ENCODE measurements at places on chromosomes 5 and 9.
A peak's percentile ranks its signal among the peaks of the same experiment; 100 is the strongest.

DNA sequence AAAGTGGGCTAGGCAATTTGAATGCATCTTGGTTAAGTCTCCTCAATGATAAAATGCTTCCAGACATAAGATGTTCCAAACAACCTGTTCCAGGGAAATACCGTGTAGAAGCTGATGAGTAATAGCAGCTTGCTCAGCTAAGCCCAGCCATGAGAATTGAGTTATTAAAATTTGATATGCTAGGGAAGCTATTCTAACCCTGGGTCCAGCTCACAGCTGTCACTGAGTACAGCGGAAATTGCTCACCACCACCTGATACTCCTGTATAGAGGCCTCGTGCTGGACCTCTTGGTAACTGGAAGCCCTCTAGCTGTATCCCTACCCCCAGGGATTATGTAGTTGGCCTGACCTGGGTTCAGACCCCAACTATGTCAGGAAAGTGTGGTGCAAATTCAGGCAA, 521.3 kb upstream of the TRPC7 start:
- no peak for DNase-seq

DNA sequence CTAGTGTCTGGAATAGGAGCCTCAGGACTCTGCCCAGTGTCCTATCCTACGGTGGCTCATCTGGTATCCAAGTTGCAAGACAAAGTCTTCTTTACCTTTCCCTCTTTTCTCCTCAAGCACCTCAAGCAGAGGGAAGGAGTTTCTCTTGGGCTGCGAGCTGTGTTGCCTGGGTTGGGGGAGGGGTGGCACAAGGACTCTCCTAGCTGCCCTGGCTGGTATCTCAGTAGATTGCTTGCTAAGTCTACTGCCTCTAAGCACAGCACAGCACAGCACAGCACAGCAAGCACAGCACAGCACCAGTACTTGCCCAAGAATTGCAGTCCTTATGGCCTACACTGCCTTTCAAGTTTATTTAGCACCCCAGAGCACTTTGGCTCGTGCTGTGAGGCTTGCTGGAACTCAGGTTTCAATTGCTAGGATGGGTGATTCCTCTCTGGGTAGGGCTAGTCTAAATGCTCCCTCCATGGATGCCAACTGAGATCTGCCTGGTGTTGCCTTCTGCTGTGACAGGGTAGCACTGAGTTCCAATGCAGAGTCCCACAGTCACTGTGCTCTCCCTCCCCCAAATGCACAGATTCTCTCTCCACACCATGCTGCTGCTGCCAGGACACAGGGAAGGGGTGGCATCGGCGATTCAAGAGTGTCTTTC, 213.1 kb upstream of the POU5F2 start:
- DNase-seq: no peak

GRCh38 chr9:121294866-121295661, 27.1 kb downstream of the GSN start:
- no peak for DNase-seq

DNA sequence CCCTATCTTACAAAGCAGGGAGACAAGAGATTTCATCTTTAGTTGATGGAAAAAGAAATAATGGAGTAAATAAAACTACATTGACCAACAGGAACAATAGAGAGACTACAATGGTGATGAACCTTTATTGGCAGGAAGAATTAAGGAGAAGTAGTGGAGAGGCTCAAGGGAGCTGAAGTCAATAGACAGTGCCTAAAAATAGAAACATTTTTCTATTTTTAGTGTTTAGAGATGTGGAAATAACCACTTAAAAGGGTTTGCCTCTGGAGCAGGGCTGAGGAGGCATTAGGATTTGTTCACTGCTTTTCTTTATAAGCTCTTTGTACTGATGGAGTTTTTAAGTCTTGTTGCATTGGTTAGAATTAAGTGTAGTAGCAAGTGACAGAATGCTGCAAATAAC, 98.4 kb upstream of the ERCC6L2 start:
- DNase-seq: no peak

- DNase-seq: no peak
Observed at GRCh38 chr9:78958892-78959291, 612.9 kb upstream of the TLE4 start.

- peak; percentile 74 for DNase-seq
Observed at GRCh38 chr5:54062958-54063357, 247.4 kb downstream of the ARL15 start.

DNA sequence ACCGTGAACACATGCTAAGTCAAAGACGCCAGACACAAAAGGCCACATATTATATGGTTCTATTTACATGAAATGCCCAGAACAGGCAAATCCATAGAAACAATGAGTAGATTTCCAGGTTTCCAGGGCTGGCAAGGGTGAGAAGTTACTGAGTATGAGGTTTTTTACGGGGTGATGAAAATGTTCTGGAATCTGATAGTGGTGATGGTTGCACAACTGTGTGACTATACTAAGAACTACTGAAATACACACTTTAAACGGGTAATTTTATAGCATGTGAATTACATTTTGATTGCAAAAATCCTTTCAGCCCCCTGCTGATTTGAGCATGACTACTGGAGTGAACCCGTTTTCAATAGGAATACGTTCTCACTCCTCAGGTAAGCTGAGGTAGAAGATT, 46.7 kb upstream of the TBC1D9B start:
- peak; percentile 70 for DNase-seq

DNA sequence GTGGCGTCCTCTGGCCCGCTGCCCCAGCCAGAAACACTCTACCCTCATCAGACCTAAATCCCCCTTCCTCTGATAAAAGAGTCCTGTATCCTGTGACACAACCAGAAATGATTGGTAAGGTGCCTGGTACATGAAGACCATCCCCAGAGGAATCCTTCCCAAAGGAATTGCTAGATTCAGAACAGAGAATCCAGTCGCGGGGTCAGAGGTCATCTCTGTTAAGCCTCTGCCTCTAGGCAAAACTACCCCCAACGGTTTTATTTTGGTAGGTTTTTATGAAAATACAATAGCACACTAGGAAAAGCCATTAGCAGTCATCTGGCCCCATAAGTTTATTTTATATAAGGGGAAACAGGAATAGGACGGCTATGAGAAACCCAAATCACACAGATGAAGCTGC, 102.4 kb upstream of the HAND1 start:
- no peak for DNase-seq

DNA sequence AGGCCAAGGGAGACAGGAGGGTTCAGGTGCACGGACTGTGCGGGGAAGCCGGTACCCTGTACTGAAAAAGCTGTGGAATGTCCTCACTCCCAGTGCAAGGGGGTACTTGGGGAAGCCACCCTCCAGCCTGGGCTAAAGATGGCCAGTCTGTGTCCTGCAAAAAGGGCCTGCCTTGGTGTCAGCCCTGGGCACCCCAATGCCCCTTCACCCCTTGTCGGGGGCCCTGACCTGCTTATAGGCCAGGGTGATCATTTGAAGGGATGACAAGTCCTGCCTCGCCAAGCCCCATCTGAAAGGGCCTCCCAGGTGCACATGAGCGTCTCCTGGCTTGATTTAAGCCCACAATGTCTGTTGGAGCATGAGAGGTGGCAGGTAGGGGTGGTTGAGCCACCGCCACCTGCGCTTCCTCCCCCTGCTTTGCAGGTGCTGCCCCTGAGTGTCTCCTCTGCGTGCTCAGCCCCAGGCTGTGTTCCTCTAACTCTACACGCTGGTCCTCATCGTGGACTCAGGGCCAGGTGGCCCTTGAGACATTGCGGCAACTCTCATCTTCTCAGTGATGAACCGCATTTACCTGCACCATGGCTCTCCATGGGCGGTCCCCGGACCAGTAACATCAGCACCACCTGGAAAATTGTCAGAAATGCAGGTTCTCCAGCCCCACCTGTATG, 97.0 kb downstream of the ANKRD33B start:
- DNase-seq: no peak

- DNase-seq: no peak
Observed at GRCh38 chr5:59249726-59250125, 643.8 kb downstream of the PDE4D start.

GRCh38 chr9:26125693-26126092, 447.4 kb upstream of the TUSC1 start:
- no peak for DNase-seq

GRCh38 chr5:172754596-172755356, 16.2 kb downstream of the DUSP1 start:
- DNase-seq: no peak

- DNase-seq: no peak
Observed at GRCh38 chr9:99116003-99116411, 11.1 kb downstream of the TGFBR1 start.

GRCh38 chr5:77065256-77065655, 21.8 kb downstream of the ZBED3 start:
- no peak for DNase-seq

GRCh38 chr9:133830711-133831110, 92.6 kb upstream of the SARDH start:
- DNase-seq: no peak

DNA sequence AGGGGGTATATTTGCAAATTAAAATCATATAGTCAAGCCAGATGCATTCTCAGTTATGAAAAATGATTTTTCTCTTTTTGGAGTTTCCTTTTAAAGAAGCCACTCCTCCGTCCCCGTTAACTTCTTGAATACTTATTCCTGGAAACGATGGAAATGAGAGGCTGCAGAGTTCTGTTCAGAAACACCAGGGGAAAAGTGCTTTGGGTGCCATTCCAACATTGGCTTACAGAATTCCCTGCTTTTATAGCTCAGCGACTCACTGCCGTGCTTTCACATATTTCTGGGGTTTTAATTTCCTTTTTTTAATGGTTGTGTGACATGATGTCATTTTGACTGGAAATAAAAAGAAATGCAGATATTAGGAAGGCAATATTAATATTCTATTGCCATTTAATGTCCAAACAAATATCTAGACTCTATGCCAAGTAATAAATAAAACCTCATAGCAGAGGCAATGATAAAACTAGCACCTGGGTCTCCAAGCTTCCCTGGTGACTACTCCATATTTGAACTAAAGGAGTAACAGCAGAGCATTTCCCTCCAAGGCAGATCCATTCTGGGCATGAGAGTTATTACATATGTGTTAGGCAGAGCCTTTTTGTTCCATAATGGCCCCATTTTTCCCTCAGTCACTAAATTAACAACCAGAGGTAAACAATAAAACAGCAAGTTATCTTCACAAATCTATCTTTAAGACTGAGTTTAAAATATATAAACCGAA, 363.4 kb downstream of the EBF1 start:
- no peak for DNase-seq

- no peak for DNase-seq
Observed at GRCh38 chr5:18720002-18720401, 1085.7 kb downstream of the TAF11L14 start.

All from GM23248 (cell line).